ENCODE measurements at places on chromosomes 2 and 18. TPM values are rescaled to one million over a fixed set of nuclear protein-coding genes. Genes with fewer than 3 reads are reported as not detected.

DNA sequence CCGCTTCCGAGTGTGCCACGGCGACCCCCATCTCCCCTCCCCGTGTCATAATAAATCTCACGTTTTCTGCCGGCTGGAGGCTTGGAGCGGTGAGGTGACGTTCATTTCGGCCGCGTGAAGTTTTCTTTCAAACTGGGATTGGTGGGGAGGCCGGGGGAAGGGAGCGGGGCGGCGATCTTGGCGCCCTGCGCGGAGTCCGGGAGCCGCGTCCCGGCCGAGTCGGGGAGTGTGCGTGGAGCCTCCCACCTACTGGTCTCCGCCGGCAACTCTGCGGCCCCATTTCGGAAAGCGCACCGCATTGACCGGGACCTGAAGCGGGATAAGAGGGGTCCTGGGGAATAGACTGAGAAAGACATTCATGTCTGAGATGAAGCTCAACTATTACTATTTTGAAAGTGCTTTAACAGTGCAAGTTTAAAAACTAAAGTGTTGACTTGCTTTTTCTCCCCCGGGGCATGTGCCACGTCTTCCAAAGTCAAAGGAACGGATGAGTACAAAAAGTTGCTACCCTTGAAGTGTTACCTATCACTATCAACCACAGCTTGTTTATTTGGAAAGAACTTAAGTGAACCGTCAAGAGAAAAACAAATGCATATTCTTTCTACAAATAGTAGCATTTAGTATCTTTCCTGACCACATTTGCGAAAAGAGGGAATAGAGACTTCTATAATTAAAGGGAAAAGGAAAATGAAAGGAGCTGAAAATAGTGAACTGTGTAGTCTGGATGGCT, 818 bp upstream of the IKZF2 start:
- peaks cover 13% of the 10 kb centered on the region for H3K4me1 ChIP-seq
- peak; percentile 2 for DNase-seq
- no peaks in the 10 kb centered on the region for H3K27me3 ChIP-seq
- peak overlapping the region; percentile 60 for H3K4me3 ChIP-seq

DNA sequence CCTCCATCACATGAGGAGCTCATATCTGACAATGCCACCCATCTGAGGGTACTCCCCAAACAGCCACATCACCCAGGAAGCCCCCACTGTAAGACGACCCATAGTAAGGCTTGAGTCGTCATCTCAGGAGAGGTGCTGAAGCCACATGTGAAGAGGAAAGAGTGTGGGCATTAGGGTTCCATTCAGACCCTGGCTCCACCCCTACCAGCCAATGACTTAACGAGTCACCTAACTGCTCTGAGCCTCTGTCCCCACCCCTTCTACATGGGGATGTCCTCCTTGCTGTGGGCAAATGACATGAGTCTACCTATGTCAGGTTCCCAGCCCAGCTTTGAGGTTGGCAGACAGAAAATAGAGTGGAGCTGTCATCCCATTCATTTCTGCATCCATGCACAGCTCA, 46.3 kb downstream of the C1QL2 start:
- no peak overlapping the region for H3K27ac ChIP-seq
- no peaks in the 10 kb centered on the region for H3K27me3 ChIP-seq
- DNase-seq: no peak
- no peaks in the 10 kb centered on the region for H3K36me3 ChIP-seq
- H3K4me3 ChIP-seq: no peak overlapping the region
- H3K4me1 ChIP-seq: peaks cover 18% of the 10 kb centered on the region

- no peaks in the 10 kb centered on the region for H3K4me1 ChIP-seq
- DNase-seq: no peak
- H3K27me3 ChIP-seq: no peaks in the 10 kb centered on the region
- H3K4me3 ChIP-seq: no peak overlapping the region
- no peak overlapping the region for H3K27ac ChIP-seq
Observed at GRCh38 chr2:51258301-51258700, 226.4 kb upstream of the NRXN1 start.

GRCh38 chr2:46656640-46657039, 177.3 kb downstream of the TMEM247 start:
- no peaks in the 10 kb centered on the region for H3K27me3 ChIP-seq
- no peak overlapping the region for H3K27ac ChIP-seq
- DNase-seq: no peak
- H3K36me3 ChIP-seq: no peaks in the 10 kb centered on the region

GRCh38 chr2:150357770-150358467, 129.5 kb downstream of the RND3 start:
- no peak for DNase-seq
- H3K36me3 ChIP-seq: no peaks in the 10 kb centered on the region
- H3K27me3 ChIP-seq: no peaks in the 10 kb centered on the region
- no peaks in the 10 kb centered on the region for H3K4me1 ChIP-seq

DNA sequence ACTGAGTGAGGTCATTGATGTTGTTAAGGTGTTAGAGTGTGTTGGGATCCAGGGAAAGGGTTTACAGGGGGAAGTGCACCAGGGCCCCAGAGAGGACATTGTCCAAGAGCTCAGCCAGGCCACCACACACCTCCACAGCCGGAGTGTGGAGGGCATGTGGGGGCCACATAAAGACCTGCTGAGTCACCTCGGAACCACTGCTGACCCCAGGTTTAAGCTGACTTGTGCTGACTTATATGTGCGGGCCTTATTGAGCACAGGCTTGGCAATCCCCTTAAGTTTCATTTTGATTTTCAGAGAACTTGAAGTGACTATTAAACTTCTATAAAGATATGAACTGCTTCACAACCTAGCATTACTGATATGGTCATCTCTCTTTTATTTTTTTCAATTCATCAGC, 166.2 kb upstream of the MAP3K20 start:
- no peaks in the 10 kb centered on the region for H3K4me1 ChIP-seq
- no peak overlapping the region for H3K4me3 ChIP-seq
- no peak for DNase-seq
- H3K27ac ChIP-seq: no peak overlapping the region

GRCh38 chr18:79643054-79643984, 36.3 kb upstream of the CTDP1 start:
- no peaks in the 10 kb centered on the region for H3K36me3 ChIP-seq
- H3K27me3 ChIP-seq: no peaks in the 10 kb centered on the region
- DNase-seq: no peak
- H3K27ac ChIP-seq: no peak overlapping the region
- no peaks in the 10 kb centered on the region for H3K4me1 ChIP-seq

GRCh38 chr2:197128126-197128525, 182.5 kb downstream of the ANKRD44 start:
- H3K36me3 ChIP-seq: no peaks in the 10 kb centered on the region
- no peaks in the 10 kb centered on the region for H3K27me3 ChIP-seq

GRCh38 chr18:32610176-32610575, 139.5 kb upstream of the GAREM1 start:
- no peak for DNase-seq
- no peak overlapping the region for H3K27ac ChIP-seq
- 0 out of 2 replicates have a peak, but pooled peaks cover 14% of the 10 kb centered on the region for H3K27me3 ChIP-seq

GRCh38 chr2:237058423-237058822, 27.3 kb upstream of the COPS8 start:
- no peaks in the 10 kb centered on the region for H3K27me3 ChIP-seq
- no peak for DNase-seq
- no peak overlapping the region for H3K27ac ChIP-seq
- H3K4me3 ChIP-seq: no peak overlapping the region

DNA sequence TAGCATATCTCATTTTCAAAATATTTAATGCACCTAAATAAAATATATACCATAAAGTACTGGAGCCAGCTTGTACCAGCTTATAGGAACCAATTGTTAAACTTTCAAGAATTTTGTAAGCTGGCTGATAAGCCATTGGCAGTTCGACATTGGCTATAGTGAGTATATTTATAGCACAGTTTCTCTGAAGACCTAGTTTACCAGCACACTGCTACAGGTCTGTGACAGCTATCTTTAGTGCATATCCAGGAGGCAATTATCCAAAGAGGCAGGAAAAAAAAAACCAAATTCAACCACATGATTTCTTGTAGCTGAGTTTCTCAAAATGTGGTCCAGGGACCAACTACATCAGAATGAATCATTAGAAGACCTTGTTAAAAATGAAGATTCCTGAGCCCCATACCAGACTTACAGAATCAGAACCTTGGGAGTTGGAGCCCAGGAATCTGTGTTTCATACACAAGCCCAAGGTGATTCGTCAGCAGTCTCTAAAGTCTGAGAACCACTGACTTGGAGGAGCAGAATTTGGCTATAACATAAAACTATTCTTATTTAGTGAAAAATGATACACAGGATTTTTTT, 279.0 kb upstream of the NRP2 start:
- H3K36me3 ChIP-seq: no peaks in the 10 kb centered on the region
- peaks cover 4% of the 10 kb centered on the region for H3K27me3 ChIP-seq
- no peaks in the 10 kb centered on the region for H3K4me1 ChIP-seq
- no peak for DNase-seq
- no peak overlapping the region for H3K27ac ChIP-seq

- no peaks in the 10 kb centered on the region for H3K4me1 ChIP-seq
- peaks cover 11% of the 10 kb centered on the region for H3K36me3 ChIP-seq
- no peak for DNase-seq
- H3K27ac ChIP-seq: no peak overlapping the region
Observed at GRCh38 chr18:79905993-79906392, 45.5 kb downstream of the SLC66A2 start.

DNA sequence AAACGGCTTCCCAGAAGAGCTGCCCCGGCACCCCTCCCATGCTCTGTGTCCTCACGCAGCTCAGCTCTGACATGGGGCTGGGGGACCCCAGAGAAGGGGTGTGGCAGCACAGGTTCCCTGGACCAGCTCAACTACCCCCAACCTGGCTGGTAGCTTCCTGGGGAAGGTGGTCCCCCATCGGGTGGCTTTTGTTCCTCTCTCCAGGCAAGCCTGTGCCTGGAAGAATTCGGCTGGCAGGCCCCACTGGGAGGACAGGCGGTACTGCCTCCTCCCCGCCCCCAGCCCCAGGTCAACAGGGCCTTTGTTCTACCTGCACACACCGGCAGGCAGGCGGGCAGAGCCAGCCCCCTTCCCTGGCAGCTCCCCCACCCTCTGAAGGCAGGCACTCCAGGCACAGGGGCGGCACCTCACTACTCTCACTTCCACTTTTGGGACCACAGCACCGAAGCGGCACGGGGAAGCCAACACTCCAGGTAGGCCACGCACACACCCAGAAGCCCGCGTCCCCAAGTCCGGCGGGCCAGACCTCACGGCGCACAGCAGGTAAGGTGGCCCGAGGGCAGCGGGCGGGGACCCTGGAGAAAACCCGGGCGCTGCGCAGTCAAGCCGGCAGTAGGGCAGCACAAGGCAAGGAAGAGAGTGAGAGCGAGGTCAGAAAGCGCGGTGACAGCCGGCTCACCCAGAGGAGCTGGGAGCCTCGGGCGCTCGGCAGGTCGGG, 1.3 kb downstream of the HS6ST1 start:
- peak overlapping the region; percentile 64 for H3K4me3 ChIP-seq
- no peaks in the 10 kb centered on the region for H3K27me3 ChIP-seq
- H3K36me3 ChIP-seq: peaks cover 12% of the 10 kb centered on the region
- H3K4me1 ChIP-seq: peaks cover 15% of the 10 kb centered on the region

- no peaks in the 10 kb centered on the region for H3K4me1 ChIP-seq
- DNase-seq: no peak
- H3K27me3 ChIP-seq: no peaks in the 10 kb centered on the region
- no peak overlapping the region for H3K27ac ChIP-seq
- no peak overlapping the region for H3K4me3 ChIP-seq
Observed at GRCh38 chr2:14577843-14578242, 54.7 kb upstream of the LRATD1 start.

DNA sequence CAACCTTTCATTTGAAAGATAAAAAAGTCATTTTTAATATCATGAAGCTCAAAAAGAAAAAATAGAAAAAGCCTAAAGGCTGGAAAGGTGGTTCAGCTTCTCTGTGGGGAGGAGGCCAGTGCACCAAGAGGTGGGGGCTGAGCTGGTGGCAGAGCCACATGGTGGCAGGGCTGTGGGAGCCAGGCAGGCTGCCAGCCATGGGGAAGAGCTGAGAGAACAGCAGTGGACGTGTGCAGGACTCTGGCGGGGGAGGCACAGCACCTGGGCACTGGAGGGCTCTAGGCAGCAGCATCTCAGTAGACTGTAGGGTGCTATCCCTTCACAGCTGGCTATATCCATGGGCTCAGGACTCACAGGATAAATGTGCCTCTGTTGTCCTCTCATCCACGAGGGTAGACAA, 47.8 kb downstream of the STK25 start:
- H3K36me3 ChIP-seq: no peaks in the 10 kb centered on the region
- H3K27ac ChIP-seq: no peak overlapping the region
- no peak for DNase-seq
- no peaks in the 10 kb centered on the region for H3K4me1 ChIP-seq
- H3K4me3 ChIP-seq: no peak overlapping the region
- H3K27me3 ChIP-seq: no peaks in the 10 kb centered on the region

DNA sequence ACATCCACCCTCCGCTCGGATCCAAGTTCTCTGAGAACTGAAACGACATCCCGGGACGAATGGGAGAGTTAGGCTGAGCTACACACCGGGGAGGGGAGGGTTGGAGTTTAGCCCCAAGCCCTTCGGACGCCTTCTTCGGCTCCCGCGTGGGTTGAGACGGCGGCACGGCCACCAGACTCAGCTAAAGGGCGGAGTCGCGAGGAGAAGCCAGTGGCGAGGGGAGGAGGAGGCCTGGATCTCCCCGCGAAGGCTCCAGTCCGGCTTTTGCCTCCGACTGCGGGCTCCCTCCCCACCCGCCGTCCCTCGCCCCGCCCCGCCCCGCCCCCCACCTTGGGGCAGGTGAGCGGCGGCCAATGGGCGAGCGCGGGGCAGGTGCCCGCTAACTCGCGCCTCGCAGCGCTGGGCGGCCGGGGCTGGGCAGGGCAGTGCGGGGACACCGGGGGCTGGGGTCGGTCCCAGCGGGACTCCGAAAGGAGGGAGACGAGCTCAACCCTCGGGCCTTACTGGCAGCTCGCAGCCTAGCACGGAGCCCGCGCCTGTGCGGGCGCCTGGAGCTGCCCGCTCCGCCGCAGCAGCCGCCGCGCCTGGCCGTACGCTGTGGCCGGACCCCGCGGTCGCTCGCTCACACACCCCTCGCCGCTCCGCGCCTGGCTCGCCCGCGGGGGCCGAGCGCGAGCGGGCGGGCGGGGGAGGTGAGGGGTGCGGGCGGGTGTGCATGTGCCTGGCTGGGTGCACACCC, at the start of gene EMX1:
Gene EMX1 (plus strand): TSS at position 382 of the 739 bp plus-strand sequence. CDS start 334 bp downstream, at position 716.
- peak; percentile 60 for DNase-seq
- H3K36me3 ChIP-seq: no peaks in the 10 kb centered on the region
- H3K4me3 ChIP-seq: peak within 1 kb of the TSS; percentile 55
- H3K27ac ChIP-seq: peak within 1 kb of the TSS; percentile 45
- H3K27me3 ChIP-seq: peaks cover 4% of the 10 kb centered on the region

- no peaks in the 10 kb centered on the region for H3K36me3 ChIP-seq
- no peaks in the 10 kb centered on the region for H3K27me3 ChIP-seq
- H3K4me1 ChIP-seq: peaks cover 17% of the 10 kb centered on the region
- no peak overlapping the region for H3K27ac ChIP-seq
- peak; percentile 31 for DNase-seq
Observed at GRCh38 chr2:86274265-86274917, 63.0 kb downstream of the REEP1 start.

Gene OSBPL6
- total RNA-seq: 11.6 TPM

Gene EFHD1
- total RNA-seq: 0.52 TPM

Gene COLEC12
- total RNA-seq: not detected

Gene LYG2
- 0.27 TPM for total RNA-seq

Gene CNNM4
- 7.9 TPM for total RNA-seq

Gene ANKRD23
- total RNA-seq: 1.4 TPM

Gene B3GNT7
- 6.1 TPM for total RNA-seq

Gene HADHB
- 65.5 TPM for total RNA-seq

Gene TRPM8
- 0.39 TPM for total RNA-seq

All from HCT116 (cell line).